Activated gamma-delta T cell (primary cell): ENCODE measurements at places on chromosomes 7 and 10.
A peak's percentile ranks its signal among the peaks of the same experiment; 100 is the strongest.

- no peak for DNase-seq
Measured at GRCh38 chr7:107779647-107780099, 23.4 kb downstream of the SLC26A3 start.

GRCh38 chr10:96047004-96047649 lies 3.7 kb downstream of the CCNJ start:
- DNase-seq: no peak

- DNase-seq: no peak
Measured at GRCh38 chr10:106401161-106401560, 763.3 kb downstream of the SORCS1 start.

DNA sequence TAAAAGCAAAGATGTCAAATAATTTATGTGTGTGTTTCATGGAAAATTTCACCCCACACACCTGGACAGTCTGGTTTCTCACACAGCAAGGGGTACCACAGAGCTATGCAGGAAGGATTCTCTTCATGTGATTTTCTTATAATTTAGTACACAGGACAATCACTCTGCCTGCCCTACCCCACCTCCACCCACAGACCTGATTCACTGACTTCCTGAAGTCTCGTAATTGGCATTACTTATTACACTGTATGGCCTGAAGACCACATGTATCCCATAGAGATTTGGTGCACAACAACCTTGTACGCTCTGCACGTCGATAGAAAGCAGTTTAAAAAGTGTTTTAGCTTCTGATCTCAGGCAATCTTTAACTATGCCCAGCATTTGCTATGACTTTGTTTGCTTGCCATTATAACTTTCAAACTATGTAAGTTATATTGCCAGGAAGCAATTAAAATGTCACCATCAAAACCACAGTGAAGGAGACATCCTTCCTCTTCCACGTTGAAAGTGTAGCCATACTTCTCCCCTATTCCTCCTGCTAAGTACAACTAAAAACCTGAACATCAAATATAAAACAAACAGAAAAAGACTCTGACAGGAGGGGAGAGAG lies 279.4 kb upstream of the IMMP2L start:
- no peak for DNase-seq

DNA sequence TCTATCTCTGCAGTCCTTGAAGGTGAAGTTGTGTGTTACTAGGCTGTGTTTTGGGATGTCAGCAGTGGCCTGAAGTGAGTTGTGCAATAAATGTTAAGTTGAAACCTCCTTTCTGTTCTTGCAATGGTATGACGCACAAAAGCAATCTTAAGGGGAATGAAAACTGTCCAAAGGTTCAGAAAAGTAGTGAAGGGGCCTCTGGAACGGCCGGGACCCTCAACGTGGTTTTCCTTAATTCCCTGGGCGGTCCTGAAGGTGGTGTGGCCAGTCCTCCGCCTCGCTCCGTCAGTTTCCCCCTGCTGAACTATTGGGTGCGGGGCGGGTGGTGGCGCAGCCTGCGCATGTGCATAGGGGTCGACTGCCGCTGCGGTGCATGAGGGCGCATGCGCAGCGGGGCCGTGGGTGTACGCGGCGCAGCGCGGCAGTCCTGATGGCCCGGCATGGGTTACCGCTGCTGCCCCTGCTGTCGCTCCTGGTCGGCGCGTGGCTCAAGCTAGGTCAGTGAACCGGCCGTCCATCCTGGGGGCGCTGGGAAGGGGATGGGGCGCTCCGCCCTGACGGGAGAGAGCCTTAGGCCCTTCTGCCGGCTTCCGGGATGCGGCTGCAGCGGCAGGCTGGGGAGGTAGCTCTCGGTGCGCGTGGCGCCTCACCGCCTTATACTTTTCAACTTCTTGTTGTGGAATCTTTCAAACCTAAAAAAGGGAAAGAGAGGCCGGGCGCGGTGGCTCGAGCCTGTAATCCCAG lies at the start of gene SUMF2:
Gene SUMF2, plus strand, starts transcription at position 405 of the 744 bp plus-strand sequence. Its CDS starts 26 bp downstream, at position 431.
- peak; percentile 79 for DNase-seq

- DNase-seq: no peak
Measured at GRCh38 chr7:7321681-7322080, 139.3 kb downstream of the C1GALT1 start.

- no peak for DNase-seq
Measured at GRCh38 chr10:112761256-112761655, 188.8 kb upstream of the TCF7L2 start.

DNA sequence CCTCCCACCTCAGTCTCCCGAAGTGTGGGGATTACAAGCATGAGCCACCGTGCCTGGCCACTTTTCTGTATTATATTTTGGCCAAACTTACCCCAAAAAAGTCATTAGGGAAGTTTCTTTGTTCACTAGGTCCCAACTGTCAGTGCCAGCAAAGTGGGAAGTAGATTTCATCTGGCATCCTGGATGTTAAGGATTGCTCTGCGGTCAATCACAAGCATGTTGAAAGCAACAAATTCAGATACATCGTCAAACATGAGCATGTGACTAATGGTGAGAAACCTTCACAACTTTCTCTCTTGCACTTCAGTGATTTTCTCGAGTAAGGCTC lies 14.3 kb upstream of the LRRC17 start:
- DNase-seq: no peak

DNA sequence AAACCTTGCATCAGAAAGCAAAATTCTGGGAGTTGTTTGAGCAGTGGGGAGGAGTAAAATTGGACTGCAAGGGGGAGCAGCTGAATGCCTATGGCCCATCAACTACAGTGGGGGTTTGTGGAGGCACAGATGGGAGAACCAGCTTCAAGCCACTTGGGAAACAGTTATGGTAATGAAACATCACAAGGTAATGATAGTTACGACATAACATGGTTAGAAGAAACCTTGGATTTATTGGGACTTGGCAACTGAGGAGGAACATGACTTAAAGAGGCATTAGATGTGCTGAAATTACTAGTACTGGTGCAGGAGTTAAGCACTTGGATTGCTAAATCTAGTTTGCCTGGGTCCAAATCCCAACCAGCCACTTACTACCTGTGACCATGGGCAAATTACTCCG lies 868.4 kb downstream of the KCNMA1 start:
- DNase-seq: no peak

- no peak for DNase-seq
Measured at GRCh38 chr7:94205529-94205928, 189.2 kb upstream of the COL1A2 start.

- no peak for DNase-seq
Measured at GRCh38 chr10:124451276-124451675, 1.4 kb upstream of the NKX1-2 start.

DNA sequence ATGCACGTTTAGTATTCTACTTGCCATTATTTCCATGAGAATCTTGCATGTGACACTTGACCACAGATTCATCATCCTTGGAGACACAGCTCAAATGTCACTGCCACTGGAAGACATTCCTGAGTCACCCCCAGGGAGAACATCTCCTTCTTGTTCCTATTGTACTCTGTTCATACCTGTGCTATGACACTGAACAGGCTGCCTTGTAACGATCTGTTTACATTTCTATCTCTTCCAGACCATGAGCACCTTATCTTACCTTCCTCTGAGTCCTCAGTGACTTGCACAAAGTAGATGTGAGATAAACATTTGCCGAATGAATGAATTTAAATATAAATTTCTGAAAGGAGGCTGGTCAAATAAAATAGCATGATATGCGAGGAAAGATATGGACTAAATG lies 331.9 kb upstream of the LRRN3 start:
- no peak for DNase-seq

- DNase-seq: no peak
Measured at GRCh38 chr10:14106828-14107227, 223.9 kb downstream of the FRMD4A start.

GRCh38 chr10:16442914-16443313 lies 6.1 kb downstream of the PTER start:
- DNase-seq: no peak

GRCh38 chr7:69989551-69989950 lies 391.3 kb downstream of the AUTS2 start:
- no peak for DNase-seq

- DNase-seq: no peak
Measured at GRCh38 chr10:689452-690371, at the start of gene DIP2C. Gene DIP2C, minus strand, starts transcription at chr10:689668. Its CDS starts 90 bp downstream, at chr10:689578.

DNA sequence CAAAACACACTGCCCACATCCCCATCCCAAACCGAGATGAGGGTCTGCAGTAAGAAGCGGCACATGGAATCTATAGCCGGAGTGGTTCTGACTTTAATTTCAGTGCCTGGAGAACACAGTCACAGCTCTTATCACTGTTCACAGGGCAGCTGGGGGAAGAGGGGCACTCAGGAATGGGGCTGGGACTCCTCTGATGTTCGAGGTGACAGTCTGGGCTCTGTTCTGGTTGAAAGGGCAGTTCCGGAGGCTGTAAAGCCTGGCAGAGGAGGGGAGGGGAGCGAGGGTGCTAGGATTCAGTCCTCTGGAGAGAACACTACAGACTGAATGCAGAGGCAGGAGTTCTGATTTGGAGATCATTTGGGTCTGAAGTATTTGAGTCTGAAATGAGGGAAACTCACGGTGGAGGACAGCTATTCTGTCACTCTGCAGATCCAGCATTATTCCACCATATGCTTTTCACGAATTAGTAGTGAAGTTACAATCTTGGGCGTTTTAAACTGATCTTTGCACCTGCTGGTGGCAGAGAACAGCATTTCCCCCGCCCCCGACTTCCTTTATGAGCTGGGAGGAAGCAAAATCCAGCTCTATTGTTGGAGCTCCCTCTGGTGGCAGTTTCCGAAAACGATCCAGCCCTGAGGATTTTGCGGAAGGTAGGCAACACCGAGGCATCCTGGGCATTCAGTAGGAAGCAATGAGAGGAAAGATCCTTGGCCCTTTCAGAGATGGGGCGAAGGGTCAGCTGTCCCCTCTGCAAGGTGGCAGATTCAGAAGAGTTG lies 22.7 kb upstream of the KCNK18 start:
- no peak for DNase-seq

DNA sequence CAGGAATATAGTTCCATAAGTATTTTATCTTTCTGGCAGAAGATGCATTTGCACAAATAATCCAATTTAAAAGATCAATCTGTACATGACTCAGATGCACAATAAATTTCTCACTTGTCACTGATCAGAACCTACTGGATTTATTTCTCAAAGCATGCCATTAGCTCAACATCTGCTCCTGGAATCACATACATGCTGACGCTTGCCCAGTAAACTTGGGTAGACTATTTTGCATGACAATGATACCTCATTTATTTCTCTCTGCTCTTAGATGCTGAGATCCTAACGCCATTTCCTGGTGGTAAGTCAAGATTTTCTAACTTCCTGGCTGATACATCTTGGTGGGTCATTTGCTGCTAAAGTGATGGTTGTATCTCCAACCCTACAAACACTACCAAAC lies 33.8 kb upstream of the C10orf120 start:
- no peak for DNase-seq

GRCh38 chr10:50400694-50401093 lies 149.4 kb upstream of the ASAH2 start:
- no peak for DNase-seq

DNA sequence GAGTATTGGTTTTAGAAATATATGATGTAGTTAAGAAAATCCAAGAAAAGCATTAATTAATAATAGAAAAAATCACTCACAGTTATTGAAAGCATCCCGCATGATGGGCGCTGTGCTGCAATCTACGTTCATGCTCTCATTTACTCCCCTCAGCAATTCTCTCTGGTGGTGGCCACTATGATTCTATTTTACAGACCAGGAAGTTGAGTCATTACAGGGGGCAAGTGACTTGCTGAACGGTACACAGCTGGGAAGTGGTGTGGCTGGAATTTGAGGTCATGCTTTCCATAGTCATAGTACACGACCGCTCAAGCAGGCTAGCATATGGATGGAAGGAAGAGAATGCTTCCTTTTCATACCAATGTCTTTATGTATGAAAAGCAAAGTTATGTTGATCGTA lies 117.4 kb downstream of the TES start:
- DNase-seq: no peak

DNA sequence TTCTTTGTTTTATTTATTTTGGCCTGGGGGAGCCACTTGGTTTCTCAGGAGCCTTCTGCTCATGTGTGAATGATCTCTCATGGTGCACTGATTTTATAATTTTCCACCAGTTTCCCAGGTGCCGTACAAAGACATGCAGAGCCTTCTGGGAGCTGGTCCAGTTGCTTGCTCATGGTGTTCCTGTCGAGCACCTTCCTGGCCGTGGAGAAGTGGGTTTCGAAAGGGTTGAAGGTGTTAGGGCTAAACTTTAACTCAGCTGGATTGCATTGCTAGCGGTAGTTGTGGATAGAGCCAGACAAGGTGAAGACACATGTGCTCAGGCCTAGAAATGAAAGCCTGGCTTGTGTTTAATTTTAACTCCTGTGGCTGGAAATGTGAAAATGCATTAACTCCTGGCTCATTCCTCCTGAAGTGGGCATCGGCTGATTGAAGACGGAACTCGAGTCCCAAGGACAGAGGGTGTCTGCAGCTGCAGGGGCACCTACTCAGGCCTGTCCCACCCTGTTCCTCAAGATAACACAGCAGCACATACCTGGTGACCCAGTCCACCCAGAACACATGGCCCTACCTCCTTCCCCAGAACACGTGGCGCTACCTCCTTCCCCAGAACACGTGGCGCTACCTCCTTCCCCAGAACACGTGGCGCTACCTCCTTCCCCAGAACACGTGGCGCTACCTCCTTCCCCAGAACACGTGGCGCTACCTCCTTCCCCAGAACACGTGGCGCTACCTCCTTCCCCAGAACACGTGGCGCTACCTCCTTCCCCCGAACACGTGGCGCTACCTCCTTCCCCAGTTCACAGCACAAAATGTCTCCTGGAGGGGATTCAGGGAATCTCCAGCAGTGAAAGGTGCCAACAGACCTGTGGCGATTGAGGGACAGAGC lies 133.2 kb downstream of the WDR37 start:
- no peak for DNase-seq

GRCh38 chr7:42605406-42606192 lies 306.3 kb downstream of the C7orf25 start:
- DNase-seq: no peak

DNA sequence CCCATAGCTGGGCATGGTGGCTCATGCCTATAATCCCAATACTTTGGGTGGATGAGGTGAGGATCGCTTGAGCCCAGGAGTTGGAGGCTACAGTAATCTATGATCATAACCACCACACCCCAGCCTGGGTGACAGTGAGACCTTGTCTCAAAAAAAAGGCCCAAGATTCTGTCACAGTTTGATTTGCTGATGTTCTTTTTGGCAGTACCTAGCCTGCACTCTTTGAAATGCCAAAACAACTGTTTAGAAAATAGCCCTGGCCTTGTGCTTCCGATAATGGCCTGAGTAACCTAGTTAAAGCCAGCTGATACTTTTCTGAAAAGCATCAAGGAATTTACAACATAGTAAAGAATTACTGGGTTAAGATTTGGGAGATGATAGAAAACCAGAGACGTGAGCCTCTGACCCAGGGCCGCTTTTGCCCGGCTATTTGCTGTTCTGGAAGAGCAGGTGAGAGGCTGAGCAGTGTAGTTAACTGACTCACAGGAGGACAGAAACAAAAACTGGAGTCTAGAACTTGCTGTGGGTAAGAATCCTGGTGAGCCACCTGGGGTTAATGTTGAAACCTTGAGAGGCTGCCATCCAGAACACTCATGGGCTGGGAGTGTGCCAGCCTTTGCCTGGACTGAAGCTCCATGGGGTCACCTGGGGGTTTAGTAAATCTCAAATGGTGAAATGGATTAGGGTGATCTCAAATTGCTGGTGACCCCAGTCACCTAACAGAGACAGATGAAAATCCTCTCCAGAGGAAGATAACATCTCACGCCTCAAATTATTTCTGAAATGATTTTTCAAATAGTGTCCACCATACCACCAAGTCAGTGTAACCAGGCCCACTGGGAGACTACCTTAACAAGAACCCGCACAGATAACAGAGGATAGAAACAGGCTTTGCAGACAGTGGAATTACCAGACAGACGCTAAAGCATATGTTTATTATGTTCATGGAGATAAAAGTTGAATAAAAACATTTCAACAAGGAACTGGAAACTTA lies 51.8 kb downstream of the GALNT11 start:
- DNase-seq: no peak

GRCh38 chr7:121510858-121511482 lies 114.9 kb upstream of the FAM3C start:
- no peak for DNase-seq
